ENCODE measurements at places on chromosomes 5 and 9. TPM values are rescaled to one million over a fixed set of nuclear protein-coding genes. Genes with fewer than 3 reads are reported as not detected.

Gene ZDHHC11
- total RNA-seq: 11.4 TPM

Gene PDCD1LG2
- total RNA-seq: not detected

Gene ORM1
- total RNA-seq: not detected

Gene PIP5K1B
- 1.3 TPM for total RNA-seq

Gene LRRC19
- total RNA-seq: not detected

GRCh38 chr5:95148453-95148852 lies 136.4 kb downstream of the MCTP1 start:
- peaks cover 3% of the 10 kb centered on the region for H3K4me1 ChIP-seq
- no peaks in the 10 kb centered on the region for H3K27me3 ChIP-seq
- H3K4me3 ChIP-seq: no peak overlapping the region
- H3K36me3 ChIP-seq: peaks cover 11% of the 10 kb centered on the region
- H3K27ac ChIP-seq: no peak overlapping the region

DNA sequence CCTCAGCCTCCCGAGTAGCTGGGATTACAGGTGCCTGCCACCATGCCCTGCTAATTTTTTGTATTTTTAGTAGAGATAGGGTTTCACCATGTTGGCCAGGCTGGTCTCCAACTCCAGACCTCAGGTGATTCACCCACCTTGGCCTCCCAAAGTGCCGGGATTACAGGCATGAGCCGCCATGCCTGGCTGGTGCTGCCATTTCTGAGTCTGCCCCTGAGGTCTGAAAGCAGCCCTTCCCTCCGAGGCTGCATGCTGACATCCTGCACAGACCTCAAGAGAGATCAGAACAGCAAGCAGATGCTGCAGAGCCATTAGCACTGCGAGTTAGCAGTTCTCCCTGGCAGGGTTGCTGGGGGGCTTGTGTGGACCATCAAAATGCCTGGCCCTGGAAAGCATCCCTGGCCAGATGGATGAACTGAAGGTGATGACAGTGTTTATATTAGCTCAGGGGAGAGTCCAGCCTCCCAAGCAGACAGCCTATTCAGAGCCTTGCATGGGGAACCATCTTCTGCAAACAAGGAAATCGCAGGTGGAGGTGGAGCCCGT lies 176.5 kb upstream of the PANK3 start:
- no peak overlapping the region for H3K4me3 ChIP-seq
- H3K36me3 ChIP-seq: peaks cover 6% of the 10 kb centered on the region
- no peak for DNase-seq
- H3K4me1 ChIP-seq: peaks cover 22% of the 10 kb centered on the region
- peaks cover 4% of the 10 kb centered on the region for H3K27me3 ChIP-seq

DNA sequence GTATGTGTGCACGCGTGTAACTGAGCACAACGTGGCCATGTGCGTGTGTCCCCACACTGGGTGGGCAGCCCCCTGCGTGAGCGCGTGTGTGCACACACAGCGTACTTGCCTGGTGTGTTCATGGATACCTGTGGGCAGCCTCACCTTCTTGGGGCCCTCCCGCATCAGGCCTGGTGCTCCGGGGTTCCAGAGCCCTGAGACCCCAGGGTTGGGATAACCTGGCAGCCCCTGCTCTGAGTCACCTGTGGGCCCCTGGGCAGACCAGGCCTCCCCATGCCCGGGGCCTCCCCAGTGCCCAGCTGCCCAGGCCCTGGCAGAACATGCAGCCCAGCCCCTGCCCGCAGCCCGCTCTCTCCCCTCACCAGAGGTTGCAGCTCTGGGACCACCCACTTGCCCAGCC lies 25.2 kb downstream of the LHX3 start:
- DNase-seq: no peak
- H3K36me3 ChIP-seq: no peaks in the 10 kb centered on the region
- no peak overlapping the region for H3K4me3 ChIP-seq
- H3K27me3 ChIP-seq: peaks cover 24% of the 10 kb centered on the region

DNA sequence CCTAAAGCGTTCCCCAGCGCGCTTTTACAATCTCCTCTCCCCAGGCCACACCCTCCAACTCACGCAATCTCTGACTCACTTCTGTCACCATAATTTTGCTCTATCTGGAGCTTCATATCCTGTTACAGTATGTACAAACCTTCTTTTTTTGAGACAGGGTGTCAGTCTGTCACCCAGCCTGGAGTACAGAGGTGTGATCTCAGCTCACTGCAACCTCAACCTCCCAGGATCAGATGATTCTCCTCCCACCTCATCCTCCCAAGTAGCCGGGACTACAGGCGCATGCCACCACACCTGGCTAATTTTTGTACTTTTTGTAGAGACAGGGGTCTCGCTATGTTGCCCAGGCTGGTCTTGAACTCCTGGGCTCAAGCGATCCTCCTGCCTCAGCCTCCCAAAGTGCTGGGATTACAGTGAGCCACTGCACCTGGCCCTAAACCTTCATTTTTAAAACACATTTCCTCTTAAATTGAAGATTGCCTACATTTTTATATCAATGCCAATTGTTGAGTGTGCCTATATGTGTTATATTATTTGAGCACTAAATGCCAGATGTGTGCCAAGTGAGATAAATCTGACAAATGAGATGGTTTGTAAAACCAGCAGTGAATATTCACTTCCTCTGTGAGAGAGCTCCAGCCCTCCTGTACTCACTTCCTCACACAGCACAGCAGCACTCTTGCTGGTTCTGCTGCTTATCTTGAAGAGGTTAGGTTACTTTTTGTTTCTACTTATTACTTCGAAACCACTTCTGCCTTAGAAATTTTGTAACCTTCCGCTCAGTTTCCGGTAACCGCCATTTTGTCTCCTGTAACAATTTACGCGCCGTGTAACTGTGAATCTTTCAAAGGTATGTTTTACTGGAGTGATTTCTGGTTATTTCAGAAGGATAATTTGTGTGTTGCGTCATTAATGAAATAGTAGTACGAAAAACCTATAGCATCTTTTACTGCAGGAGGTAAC lies 57.9 kb downstream of the DOCK8 start:
- no peak overlapping the region for H3K4me3 ChIP-seq
- H3K27ac ChIP-seq: no peak overlapping the region
- H3K4me1 ChIP-seq: no peaks in the 10 kb centered on the region
- H3K27me3 ChIP-seq: no peaks in the 10 kb centered on the region
- H3K36me3 ChIP-seq: peaks cover 1% of the 10 kb centered on the region

- H3K27ac ChIP-seq: no peak overlapping the region
- H3K4me1 ChIP-seq: peaks cover 11% of the 10 kb centered on the region
- H3K36me3 ChIP-seq: no peaks in the 10 kb centered on the region
- H3K4me3 ChIP-seq: no peak overlapping the region
- DNase-seq: no peak
- no peaks in the 10 kb centered on the region for H3K27me3 ChIP-seq
Measured at GRCh38 chr5:67537439-67538148, 341.0 kb upstream of the CD180 start.

GRCh38 chr9:115192835-115193525 lies 75.0 kb upstream of the TNC start:
- DNase-seq: no peak
- H3K27me3 ChIP-seq: peaks cover 5% of the 10 kb centered on the region
- peaks cover 12% of the 10 kb centered on the region for H3K4me1 ChIP-seq
- peaks cover 5% of the 10 kb centered on the region for H3K36me3 ChIP-seq
- H3K4me3 ChIP-seq: no peak overlapping the region

DNA sequence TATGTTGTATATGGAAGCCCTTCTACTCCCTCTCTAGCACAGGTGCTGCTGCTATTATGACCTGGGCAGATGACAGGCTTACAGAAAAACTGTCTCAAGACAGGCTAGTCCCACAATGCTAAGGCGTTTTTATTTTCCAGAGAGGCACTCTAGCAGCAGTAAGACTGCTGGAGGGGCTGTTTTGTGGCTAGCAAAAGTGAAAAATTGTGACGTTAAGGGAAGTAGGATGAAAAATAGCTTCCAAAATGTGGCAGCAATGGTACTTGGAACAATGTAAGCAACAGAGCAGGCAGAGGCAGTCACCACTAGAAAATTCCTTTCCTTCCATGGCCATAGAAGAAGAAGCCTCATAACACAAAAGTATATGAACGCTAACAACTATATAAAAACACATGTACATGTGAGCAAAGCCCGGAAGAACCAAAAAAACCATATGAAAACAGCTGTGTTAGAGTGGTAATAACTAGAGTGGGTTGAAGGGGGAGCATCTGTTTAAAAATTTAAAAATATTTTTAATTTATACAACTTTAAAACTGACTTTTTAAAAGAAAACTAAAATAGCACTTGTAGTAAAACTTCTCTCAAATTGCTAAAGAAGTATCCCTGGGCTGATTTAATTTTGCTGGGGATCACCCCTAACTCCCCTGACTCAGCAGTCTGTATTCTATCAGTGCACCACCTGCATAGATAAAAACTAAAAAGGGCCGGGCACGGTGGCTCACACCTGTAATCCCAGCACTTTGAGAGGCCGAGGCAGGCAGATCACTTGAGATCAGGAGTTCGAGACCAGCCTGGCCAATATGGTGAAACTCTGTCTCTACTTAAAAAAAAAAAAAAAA lies 30.6 kb downstream of the CLINT1 start:
- no peak for DNase-seq
- H3K4me1 ChIP-seq: peaks cover 25% of the 10 kb centered on the region
- no peak overlapping the region for H3K27ac ChIP-seq
- H3K36me3 ChIP-seq: no peaks in the 10 kb centered on the region
- no peaks in the 10 kb centered on the region for H3K27me3 ChIP-seq

GRCh38 chr5:111772456-111773122 lies 15.6 kb upstream of the NREP start:
- H3K36me3 ChIP-seq: no peaks in the 10 kb centered on the region
- no peak overlapping the region for H3K4me3 ChIP-seq
- no peak for DNase-seq
- peaks cover 44% of the 10 kb centered on the region for H3K4me1 ChIP-seq
- H3K27me3 ChIP-seq: no peaks in the 10 kb centered on the region

DNA sequence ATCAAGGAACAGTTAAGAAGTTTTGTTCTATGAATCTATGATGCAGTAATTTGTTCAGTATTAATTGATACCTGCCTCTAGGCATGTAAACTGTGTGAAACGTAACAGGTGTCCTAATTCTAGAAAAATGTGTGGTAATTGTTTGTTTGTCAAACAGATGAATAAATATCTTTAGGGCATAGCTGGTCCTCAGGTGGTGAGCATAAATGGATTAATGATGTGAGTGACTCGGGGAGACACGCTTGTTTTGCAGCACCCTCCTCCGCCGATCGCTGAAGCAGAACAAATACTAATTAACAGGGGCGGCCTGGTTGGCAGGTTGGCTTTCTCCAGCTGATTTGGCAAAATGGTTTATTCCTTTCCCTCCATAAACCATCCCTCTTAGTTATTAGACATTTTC lies 88.8 kb downstream of the TLE4 start:
- H3K27ac ChIP-seq: no peak overlapping the region
- H3K36me3 ChIP-seq: peaks cover 8% of the 10 kb centered on the region
- no peaks in the 10 kb centered on the region for H3K27me3 ChIP-seq

DNA sequence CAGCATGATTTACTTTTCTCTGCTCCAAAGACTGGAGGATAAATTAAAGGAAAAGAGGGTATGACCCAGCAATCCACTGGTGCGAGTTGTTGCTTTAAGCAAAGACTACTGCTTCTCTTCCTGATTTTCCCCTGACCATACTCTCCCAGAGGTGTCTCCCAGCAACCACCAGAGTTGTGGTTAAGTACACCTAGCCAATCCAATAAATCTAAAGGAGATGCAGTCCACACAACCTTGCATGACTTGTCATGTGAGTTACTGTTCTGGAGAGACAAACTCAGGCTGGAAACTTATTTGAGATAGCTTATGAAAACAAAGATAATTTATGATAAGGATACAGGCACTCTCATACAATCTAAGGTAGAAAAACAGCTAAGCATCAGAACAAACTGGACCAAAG lies 11.9 kb downstream of the TMC1 start:
- peaks cover 19% of the 10 kb centered on the region for H3K4me1 ChIP-seq
- H3K27ac ChIP-seq: peak overlapping the region; percentile 47
- H3K36me3 ChIP-seq: peaks cover 4% of the 10 kb centered on the region
- no peaks in the 10 kb centered on the region for H3K27me3 ChIP-seq

DNA sequence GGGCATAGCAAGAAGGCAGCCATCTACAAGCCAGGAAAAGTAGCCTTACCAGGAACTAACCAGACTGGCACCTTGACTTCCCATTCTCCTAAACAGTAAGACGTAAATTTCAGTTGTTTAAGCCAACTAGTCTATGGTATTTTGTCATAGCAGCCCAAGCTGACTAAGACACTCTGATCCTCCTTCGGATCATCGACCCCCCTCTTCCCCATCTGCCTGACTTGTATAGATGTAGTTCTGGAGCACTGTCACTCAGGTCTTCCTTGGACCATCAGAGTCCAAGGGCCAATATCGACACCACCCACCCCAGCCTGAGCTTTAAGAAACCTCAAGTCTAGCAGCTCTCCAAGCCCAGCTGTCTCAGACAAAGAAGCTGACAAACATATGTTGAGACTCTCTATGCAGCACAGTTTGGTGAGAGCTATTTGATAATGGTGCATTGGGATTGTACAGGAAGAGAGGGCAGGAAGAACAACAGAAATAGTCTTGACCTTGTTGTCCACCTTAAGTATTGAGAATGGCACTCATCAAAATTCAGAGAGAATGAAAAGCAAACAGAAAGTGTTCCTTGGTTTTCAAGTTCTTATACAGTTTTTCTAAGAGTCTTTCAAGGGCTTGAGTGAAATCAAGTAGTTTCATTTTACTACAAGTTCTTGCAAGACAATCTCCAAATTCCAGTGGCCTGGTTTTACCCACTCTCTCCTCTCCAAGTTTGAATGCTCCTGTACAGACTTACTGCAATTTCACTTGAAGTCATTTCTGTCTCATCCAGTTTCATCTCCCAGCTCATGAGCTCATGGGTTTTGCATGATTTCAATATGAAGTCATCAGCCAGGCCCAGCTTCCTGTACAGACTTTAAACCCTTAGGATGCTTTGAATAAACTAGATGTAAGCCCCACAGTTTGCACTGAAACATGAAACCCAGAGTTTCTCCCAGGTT lies 122.3 kb upstream of the RAI14 start:
- no peak for DNase-seq
- no peaks in the 10 kb centered on the region for H3K36me3 ChIP-seq
- no peak overlapping the region for H3K4me3 ChIP-seq

DNA sequence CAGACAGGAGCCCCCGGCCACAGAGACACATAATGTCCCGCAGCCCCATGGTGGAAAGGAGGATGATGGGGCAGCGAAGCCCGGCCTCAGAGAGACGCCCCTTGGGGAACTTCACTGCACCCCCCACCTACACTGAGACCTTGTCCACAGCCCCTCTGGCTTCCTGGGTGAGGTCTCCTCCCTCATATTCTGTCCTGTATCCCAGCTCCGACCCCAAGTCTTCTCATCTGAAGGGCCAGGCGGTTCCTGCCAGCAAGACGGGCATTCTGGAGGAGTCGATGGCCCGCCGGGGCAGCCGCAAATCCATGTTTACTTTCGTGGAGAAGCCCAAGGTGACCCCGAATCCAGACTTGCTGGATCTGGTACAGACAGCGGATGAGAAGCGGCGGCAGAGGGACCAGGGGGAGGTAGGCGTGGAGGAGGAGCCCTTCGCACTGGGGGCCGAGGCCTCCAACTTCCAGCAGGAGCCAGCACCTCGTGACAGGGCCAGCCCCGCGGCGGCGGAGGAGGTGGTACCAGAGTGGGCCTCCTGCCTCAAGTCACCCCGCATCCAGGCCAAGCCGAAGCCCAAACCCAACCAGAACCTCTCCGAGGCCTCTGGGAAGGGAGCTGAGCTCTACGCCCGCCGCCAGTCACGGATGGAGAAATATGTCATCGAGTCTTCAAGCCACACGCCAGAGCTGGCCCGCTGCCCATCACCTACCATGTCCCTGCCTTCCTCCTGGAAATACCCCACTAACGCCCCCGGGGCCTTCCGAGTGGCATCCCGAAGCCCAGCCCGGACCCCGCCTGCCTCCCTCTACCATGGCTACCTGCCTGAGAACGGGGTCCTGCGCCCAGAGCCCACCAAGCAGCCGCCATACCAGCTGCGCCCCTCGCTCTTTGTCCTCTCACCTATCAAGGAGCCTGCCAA lies 8.9 kb downstream of the SYNPO start:
- H3K27ac ChIP-seq: no peak overlapping the region
- no peak overlapping the region for H3K4me3 ChIP-seq
- no peak for DNase-seq
- H3K4me1 ChIP-seq: peaks cover 44% of the 10 kb centered on the region
- H3K27me3 ChIP-seq: no peaks in the 10 kb centered on the region
